ENCODE measurements at places on chromosomes 13 and 19. TPM values are rescaled to one million over a fixed set of nuclear protein-coding genes. Genes with fewer than 3 reads are reported as not detected.
A peak's percentile ranks its signal among the peaks of the same experiment; 100 is the strongest.

DNA sequence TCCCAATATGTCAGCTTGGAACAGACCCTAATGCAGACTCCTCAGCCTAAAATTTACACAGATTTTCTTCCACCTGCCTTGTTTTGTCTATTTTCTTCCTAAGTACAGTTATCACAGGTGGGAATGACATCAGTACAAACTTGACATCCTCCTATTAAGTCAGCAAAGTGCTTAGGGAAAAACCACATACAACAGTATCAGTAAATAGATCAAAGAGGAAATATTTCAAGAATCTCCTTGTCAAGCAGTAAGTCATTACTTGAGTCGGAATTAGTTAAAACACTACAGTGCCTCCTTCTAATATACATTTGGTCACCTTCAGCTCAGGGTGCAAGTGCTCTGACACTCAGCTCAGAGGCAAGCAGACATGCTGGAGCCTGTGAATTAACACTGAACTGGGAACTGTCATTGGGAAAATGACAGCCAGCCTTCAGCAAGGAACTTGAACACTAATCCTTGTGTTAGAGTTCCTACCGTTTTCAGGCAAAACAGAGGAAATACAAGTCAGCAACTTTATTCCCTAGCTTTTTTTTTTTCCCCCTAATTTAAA lies 394.3 kb upstream of the HTR2A start:
- H3K27me3 ChIP-seq, result no peaks in the 10 kb centered on the region
- H3K36me3 ChIP-seq, result no peaks in the 10 kb centered on the region
- H3K4me3 ChIP-seq, result no peak overlapping the region
- H3K27ac ChIP-seq, result no peak overlapping the region
- no peak for DNase-seq

- no peak for DNase-seq
- no peak overlapping the region for H3K4me3 ChIP-seq
- no peak overlapping the region for H3K27ac ChIP-seq
- no peaks in the 10 kb centered on the region for H3K27me3 ChIP-seq
Measured at GRCh38 chr19:37513397-37513796, 6.7 kb downstream of the ZNF793 start.

- no peaks in the 10 kb centered on the region for H3K4me1 ChIP-seq
- peaks cover 1% of the 10 kb centered on the region for H3K27me3 ChIP-seq
- H3K4me3 ChIP-seq, result no peak overlapping the region
- H3K36me3 ChIP-seq, result no peaks in the 10 kb centered on the region
- no peak overlapping the region for H3K27ac ChIP-seq
- no peak for DNase-seq
Measured at GRCh38 chr13:39370554-39370953, 232.4 kb downstream of the LHFPL6 start.

DNA sequence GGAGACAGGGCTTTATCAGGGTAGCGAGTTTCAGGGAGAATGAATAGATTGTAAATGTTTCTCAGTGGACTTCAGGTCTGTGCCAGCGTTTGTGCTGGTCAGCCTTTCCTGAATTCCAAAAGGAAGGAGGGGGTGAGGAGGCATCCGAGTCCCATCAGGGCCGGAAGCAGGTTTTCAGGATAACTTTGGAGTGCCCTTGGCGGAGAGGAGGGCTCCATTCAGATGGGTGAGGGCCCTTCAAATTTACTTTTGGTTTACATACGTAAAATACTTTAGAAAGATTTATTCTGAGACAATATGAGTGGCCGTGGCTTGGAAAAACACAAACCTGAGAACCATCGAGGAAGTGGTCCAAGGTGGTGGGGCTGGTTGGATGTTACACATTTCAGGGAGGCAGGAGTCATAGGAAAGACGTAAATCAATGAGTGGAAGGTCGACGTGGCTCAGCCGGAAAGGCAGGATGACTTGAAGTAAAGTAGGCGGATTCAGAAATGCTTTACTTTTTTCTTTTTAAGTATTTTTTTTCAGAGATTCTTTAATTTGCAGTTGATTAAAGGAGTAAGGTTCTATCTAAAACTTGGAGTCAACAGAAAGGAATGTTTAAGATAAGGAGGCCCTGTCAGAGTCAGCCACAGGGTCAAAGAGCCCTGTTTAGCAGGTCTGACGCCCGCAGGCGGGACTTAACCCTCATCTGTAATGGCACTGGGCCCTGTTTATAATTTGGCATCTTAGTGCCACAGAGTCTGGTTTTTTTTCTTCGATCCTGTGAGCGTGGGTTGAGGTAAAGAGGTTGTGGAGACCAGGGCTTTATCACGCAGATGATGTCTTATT lies 32.8 kb downstream of the ATP11A start:
- H3K36me3 ChIP-seq, result peaks cover 3% of the 10 kb centered on the region
- H3K27ac ChIP-seq, result no peak overlapping the region
- DNase-seq, result no peak
- peaks cover 15% of the 10 kb centered on the region for H3K4me1 ChIP-seq
- no peaks in the 10 kb centered on the region for H3K27me3 ChIP-seq

- H3K4me1 ChIP-seq, result peaks cover 15% of the 10 kb centered on the region
- H3K27me3 ChIP-seq, result peaks cover 33% of the 10 kb centered on the region
- H3K27ac ChIP-seq, result no peak overlapping the region
- no peak overlapping the region for H3K4me3 ChIP-seq
- no peak for DNase-seq
- H3K36me3 ChIP-seq, result no peaks in the 10 kb centered on the region
Measured at GRCh38 chr19:44848036-44848811, 2.1 kb downstream of the NECTIN2 start.

Gene KIR3DL2
- 0.64 TPM for total RNA-seq

GRCh38 chr19:55638864-55639359 lies 1.9 kb upstream of the ZNF580 start:
- peak; percentile 54 for DNase-seq
- peaks cover 47% of the 10 kb centered on the region for H3K4me1 ChIP-seq
- peaks cover 60% of the 10 kb centered on the region for H3K36me3 ChIP-seq
- peak overlapping the region; percentile 77 for H3K27ac ChIP-seq
- H3K27me3 ChIP-seq, result no peaks in the 10 kb centered on the region

Measured in activated T-helper 2 cell treated with anti-CD3 and anti-CD28 coated beads, Interferon-gamma antibody, Interleukin-2, Interleukin-4, amounts not matched to agents 10 μg/mL and 5 μg/mL and 100 μg/mL, durations not matched to agents 14 hours and 24 hours and 36 hours (primary cell).